Endothelial cell (in vitro differentiated cells): ENCODE measurements at places on chromosomes 5 and 9.

DNA sequence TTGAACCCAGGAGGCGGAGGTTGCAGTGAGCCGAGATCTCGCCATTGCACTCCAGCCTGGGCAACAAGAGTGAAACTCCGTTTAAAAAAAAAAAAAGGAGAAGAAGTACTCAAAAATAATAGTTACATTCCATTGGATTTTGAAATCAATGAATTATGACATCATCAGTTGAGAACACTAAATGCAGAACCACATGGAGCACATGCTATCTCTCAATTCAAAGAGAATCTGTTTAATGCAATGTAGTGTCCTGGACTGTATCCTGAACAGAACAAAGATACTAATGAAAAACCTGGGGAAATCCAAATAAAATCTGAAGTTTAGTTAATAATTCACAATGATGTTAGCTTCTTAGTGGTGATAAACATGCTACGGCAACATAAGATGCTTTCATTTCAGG, 20.3 kb downstream of the CDC14B start:
- DNase-seq = no peak

DNA sequence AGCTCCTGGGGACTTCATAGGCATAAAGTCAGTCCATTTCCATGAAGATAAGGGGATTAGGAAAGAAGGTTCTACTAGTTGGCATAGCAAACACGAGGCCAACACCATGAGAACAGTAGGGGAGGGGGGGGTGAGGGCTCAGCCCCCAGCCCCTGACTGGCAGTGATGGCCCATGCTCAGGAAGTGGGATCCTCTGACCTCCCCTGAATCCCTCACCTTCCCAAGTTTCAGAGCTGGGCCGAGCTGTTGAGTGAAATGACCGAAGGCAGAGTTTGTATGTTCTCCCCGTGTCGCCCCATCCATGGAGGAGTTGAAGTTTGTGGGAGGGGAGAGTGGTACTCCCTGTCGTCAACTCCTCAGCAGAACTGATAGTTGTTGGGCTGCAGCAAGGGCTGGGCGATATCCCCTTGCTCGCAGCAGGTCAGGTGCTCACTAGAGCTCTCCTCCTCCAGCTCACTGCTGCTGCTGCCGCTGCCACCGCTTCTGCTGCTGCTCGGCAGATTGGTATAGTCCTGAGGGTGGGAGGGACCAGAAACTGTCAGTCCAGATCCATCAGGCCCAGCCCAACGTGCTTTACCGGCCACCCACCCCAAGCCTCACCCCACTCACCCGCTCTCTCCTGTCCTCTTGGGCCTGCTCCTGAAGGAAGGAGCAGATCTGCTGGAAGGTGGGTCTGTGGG, 32.5 kb downstream of the CSF1R start:
- DNase-seq = no peak

DNA sequence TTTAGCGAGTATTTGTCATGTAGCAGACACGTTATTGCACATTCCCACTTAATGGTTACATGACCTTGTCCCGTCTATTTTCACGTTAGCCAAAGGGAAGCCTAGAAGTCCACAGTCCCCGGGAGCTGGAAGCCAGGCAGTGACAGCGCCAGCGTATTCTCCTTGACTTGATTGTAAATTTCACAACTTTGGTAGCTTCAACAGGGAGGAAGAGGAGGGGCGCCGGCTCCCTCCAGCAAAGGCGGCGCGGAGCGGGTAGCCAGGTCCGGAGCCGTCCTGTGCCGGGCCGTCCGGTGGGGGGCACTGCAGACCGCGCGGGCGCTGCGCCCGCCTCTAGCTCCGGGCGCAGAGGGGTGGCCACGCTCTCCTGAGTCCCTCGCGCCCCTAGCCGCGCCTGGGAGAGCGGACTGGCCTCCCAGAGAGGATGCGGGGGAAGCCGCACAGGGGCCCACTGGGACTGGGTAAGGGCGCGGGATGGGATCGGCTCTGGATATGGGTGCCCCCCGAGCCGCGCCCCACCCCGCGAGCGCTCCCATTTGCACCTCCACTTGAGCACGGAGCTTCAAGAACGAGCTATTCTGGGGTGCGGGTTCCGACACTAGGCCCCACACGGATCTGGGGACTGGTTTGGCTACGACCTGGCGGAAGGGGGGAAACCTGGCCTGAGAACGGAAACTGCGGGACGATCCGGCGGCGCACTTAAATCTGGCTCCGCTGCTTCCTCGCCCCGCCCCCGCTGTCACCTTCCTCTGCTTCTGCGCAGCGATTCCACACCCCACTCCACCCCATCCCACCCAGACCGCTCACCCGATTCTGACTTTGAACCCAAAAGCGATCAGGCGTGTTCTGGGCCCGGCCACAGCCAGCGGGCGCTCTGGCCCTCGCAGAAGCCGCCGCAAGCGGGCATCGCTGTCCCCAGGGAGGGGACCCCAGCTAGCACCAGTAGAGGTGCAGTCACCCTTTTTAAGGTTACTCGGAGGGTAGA, 23.8 kb downstream of the KLF4 start:
- peak; percentile 81 for DNase-seq

DNA sequence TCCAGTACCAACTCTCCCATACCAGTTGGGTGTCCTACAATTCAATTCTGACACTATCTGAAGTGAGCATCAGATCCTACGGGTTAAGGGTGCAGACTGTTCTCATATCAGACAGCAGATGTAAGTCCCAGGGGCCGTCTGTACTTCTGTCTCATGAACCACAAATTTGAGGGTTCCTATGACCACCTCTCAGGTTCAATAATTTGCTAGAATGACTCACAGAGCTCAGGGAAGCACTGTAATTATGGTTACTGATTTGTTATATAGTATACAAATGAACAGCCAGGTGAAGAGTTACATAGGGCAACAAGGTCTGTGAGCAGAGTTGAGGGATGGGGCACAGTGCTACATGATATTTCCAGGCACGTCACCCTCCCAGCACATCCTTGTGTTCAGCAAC, 499.1 kb downstream of the DMAC1 start:
- DNase-seq = no peak
